ENCODE measurements at places on chromosomes 2 and 18. TPM values are rescaled to one million over a fixed set of nuclear protein-coding genes. Genes with fewer than 3 reads are reported as not detected.

GRCh38 chr2:178863856-178864620, 56.8 kb upstream of the TTN start:
- DNase-seq = peak; percentile 88

CREG2 gene
- not detected for total RNA-seq

PFN4 gene
- not detected for total RNA-seq

SSB gene
- total RNA-seq = 56.7 TPM

GRCh38 chr2:129422028-129422427, 557.4 kb upstream of the RAB6C start:
- no peak for DNase-seq

DNA sequence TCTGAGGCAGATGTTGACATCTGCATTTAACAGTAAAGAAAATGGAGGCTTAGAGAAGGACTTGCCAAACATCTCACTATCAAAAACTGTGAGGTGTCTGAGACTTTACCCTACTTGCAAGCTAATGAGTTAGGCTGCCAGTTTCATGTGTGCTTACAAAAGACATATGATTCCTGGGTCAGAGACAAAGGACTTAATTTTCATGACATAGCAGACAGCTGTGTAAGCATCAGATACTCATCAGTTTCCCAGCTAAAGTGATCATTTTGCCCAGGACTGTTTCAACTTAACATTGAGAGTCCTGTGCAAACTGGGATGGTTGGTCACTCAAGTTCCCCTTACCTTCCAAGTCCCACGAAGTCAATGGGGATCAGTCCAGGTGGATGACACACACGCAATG, 18.9 kb upstream of the DAPL1 start:
- no peak for DNase-seq

DNA sequence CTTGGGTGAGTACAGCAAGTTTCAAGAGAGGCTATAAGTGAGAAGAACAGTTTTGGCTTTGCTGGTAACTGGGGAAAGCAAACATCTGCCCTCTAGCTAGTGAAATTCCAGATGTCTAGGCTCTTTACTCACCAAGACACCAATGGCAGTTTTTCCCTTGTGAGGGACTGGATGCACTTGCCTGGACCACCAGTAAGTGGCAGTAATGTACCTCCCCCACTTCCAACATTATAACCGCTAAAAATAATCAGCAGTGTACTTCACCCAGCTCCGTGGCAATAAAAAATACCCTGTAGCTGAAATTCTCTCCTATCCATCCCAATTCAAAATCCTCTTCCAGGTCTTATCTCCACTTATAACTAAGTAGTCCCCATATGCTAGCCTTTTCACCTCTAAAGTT, 383.9 kb downstream of the ARHGAP15 start:
- DNase-seq = no peak

DNA sequence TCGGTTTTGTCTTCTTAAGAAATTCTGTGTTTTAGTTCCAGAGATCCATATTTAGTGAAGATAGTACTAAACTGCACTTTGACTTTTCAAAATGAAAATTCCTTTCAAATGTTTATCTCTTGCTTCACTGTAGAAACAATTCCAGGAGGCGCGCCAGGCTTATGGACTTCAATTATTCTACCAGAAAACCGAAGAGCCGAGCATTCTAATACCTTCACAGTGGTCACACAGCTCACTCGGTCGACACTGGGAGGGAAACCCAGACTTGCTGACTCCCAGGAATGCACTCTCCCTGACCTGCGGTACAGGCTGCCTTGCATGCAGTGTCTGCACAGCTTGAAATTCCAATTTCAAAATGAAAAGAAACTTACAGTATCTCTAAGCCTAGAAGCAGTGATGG, 119.9 kb upstream of the PIEZO2 start:
- DNase-seq = no peak

DNA sequence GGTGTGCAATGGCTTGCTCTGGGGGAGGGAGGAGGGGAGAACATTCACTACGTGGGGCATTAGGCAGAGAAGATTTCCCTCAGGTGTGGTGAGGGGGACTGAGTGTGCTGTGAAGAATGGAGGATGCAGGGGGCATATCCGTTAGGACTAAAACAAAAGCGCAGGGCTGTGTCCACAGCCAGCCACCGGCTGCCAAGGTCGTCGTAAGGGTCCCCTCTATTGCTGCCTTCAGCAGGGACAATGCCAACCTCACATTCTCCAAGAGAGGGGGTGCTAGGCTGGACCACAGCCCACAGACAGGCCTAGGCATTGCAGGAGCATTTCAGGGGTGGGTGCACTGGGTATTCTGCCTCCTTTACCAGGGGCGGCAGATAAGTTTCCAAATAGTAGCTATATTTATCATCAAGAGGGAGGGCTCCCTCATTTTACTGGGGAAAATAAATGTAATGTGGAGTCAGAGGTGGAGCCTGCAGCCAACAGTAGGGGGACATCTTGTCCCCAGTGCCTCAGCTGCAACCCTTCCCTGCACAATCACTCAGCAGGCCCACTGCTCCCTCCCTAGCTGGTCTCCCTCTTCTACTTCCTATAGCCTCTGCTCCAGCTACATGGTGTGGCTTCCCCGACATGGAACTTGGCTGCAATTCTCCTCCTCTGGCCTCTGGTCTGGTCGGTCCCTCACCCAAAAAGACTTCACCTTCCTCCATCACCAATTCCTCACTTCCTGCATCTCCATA, 74.9 kb upstream of the OTOF start:
- no peak for DNase-seq

GRCh38 chr2:105438104-105438929, 39.5 kb upstream of the FHL2 start:
- DNase-seq = peak; percentile 61

GRCh38 chr18:3666526-3667254, 216.7 kb downstream of the TGIF1 start:
- no peak for DNase-seq

RAB17 gene
- total RNA-seq = 4.5 TPM

GPBAR1 gene
- 1.9 TPM for total RNA-seq

NTSR2 gene
- not detected for total RNA-seq

GRCh38 chr2:182999348-183000028, 38.8 kb downstream of the NCKAP1 start:
- no peak for DNase-seq

GRCh38 chr2:151575338-151575737, 158.9 kb downstream of the NEB start:
- DNase-seq = no peak

GRCh38 chr2:142140434-142140845, 9.6 kb upstream of the LRP1B start:
- DNase-seq = no peak

GRCh38 chr2:224362094-224362493, 39.8 kb downstream of the FAM124B start:
- DNase-seq = no peak

DNA sequence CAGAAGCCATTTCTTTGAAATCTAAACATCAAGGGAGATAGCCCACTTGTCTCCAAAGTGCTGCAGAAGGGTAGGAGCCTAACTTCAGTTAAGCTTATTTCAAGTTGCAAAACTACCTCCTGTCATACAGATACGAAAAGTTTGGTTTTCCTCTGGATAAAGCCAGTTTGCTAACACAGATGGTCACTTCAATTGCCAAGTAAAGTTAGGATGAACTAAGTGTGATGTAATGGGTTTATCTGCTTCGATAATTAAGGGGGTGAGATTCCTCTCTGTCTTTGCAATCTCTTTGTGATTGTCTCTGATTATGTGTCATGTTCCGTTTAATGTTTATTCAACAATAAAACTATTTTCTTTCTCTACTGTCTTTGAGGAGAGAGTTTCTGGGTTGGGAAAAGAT, 156.4 kb downstream of the SLC39A10 start:
- no peak for DNase-seq

- no peak for DNase-seq
Measured at GRCh38 chr2:55408918-55409868, 10.5 kb downstream of the CCDC88A start.

GRCh38 chr2:64606479-64607363, 47.0 kb downstream of the SERTAD2 start:
- peak; percentile 97 for DNase-seq

NDUFV2 gene
- total RNA-seq = 167 TPM

DNA sequence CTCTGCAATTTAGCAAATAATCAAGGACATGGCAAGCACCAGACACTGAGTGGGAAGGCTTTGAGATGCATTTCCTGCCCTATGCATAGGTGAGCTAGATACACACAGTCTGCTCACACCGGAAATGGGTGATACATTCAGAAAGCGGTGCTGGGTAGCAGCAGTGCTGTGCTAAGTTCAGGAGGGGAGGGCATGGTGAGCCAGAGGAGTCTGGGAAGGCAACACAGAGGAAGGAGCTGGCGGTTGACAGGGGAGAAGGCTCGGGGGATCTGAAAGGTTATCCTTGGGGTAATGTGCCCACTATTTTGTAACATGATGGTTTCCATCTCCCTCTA, 57.4 kb upstream of the EPAS1 start:
- DNase-seq = no peak
